Kasumi-1 (cell line): ENCODE measurements at places on chromosomes 6 and 20.

- DNase-seq, result no peak
Measured at GRCh38 chr6:35654883-35655282, 33.8 kb downstream of the FKBP5 start.

DNA sequence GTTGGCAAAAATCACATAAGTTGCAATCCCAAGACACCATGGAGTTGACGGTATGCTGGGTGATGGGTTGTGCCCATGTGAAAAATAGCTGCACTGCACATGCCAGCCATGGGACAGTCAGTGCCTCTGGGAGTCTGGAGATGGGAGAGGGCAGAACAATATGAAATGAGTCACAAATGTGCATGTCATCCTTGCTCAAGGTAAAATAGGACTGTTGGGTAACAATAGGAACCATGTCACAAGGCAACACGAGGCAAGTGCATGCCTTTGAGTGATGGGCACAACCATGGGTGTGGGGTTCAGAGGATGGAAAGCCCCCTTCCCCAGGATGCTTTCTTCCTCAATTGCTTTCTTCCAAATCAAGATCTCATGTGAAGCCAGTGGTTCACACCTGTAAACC lies 70.5 kb upstream of the PIM1 start:
- DNase-seq, result no peak

- DNase-seq, result no peak
Measured at GRCh38 chr6:6960571-6961251, 147.1 kb upstream of the RREB1 start.

DNA sequence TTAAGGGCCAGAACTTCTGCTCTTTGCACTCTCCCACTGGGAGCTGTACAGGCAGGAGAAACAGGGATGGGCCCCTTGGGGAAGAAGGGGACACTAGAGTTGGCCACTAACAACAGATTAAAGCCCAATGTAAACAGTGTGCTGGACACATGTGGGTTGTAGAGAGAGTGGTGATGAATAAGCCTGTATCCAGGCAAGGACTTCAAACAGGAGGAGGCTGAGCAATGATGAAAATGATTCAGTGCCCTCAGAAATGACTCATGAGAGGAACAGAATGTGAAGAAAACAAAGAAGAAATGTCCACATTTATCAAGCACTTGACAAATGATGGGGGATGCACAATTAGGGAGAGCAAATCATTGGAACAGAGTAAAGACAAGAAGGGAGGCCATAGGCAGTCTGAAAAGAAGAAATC lies 242.3 kb downstream of the TBX18 start:
- no peak for DNase-seq

DNA sequence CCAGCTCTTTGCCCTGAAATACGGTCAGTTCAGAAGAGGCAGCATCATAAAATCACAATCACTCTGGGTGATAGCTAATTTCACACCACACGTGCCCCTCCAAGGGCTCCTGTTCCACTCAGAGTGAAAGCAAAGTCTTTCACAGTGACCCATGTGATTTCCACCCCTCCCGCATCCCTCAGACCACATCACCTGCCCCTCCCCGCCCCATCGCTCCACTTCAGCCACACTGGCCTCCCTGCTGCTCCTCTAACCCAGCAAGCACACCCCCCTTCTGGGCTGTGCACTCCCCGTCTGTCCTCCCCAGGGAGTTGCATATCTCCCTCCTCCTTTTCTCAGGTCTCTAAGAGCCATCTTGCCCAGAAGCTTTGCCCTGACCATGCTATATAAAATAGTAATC lies 74.5 kb downstream of the PSMG4 start:
- DNase-seq, result no peak

GRCh38 chr6:84785671-84786070 lies 21.3 kb upstream of the TBX18 start:
- DNase-seq, result no peak

DNA sequence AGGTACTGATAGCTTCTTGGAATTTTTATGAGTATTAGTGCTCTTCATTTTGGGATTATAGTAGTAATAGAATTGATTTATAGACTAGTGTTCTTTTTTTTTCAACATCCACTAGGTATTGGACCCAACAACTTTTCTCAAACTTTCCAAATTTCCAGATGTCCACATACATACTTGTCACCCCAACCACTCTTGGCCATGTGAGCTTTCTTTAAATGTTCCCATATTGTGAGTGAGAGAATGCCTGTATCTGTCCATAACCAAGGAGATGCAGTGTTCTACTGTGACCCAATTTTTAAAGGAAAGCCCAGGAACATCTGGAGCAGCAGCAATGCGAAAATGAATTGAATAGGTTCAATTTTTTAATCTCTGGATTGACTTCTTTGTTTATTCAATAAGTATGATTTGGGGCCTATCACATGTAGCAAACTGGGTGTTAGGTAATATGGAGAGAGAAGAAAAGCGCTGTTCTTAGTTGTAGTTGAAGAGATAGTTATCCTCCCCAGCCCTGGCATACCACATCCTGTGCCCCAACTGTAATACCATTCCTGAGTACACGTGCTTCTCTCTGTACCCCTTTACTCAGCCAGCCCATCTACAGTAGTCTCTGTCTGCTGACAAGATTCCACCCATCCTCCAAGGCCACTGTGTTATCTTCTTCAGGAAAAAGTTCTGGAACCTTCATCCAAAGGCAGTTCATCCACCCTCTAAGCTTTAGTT lies 116.8 kb upstream of the SUPT3H start:
- DNase-seq, result peak; percentile 84

DNA sequence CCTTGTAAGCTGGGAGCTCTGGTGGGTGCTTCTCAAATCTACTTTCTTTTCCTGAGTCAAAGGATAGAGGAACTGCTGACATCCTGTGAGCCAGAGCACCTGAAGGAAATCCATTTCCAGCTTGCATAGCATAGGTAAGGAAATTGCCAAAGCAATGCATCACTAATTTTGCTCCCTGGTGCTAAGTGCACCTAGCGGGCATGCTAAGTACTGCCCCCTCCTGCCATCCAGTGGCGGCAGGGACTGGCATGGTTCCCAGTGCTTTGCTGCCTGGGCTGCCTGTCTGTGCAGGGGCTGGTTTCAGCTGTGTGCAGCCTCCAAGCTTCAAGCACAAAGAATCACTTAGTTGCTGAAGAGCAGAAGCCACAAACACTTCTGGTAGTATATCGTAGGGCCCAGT lies 63.9 kb downstream of the FARS2 start:
- no peak for DNase-seq

- DNase-seq, result no peak
Measured at GRCh38 chr20:14488212-14488611, 150.8 kb upstream of the FLRT3 start.

- DNase-seq, result peak; percentile 72
Measured at GRCh38 chr6:146289816-146290588, 253.6 kb upstream of the RAB32 start.

GRCh38 chr6:11755725-11756124 lies 22.9 kb downstream of the ADTRP start:
- no peak for DNase-seq

GRCh38 chr20:40414843-40415615 lies 274.0 kb downstream of the MAFB start:
- no peak for DNase-seq

- no peak for DNase-seq
Measured at GRCh38 chr6:34658605-34659265, 37.8 kb downstream of the ILRUN start.

GRCh38 chr6:12436224-12436623 lies 146.1 kb downstream of the EDN1 start:
- DNase-seq, result peak; percentile 10

DNA sequence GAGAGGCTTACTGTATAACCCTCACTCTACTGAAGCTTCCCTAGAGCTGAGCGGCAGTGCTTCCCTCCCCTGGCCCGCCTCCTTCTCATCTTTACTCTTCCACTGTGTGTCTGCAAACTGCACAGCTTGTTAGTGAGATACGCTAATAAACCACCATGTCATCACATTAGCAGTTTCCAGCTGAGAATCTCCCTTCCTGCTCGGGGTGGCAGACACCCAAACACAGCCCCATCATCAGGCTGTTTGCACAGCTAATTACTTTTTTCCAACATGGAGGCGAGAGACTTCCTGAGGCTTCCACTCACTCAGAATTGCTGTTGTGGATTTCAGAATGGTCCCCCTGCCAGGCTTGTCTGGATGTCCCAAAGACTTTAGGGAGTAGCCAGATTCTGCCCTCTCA lies 444.9 kb upstream of the SULF2 start:
- DNase-seq, result no peak

- no peak for DNase-seq
Measured at GRCh38 chr6:106281088-106281487, 44.5 kb downstream of the ATG5 start.

GRCh38 chr6:109349419-109349987 lies 32.8 kb downstream of the CD164 start:
- DNase-seq, result peak; percentile 6
